ENCODE measurements at places on chromosomes 11 and 22.

DNA sequence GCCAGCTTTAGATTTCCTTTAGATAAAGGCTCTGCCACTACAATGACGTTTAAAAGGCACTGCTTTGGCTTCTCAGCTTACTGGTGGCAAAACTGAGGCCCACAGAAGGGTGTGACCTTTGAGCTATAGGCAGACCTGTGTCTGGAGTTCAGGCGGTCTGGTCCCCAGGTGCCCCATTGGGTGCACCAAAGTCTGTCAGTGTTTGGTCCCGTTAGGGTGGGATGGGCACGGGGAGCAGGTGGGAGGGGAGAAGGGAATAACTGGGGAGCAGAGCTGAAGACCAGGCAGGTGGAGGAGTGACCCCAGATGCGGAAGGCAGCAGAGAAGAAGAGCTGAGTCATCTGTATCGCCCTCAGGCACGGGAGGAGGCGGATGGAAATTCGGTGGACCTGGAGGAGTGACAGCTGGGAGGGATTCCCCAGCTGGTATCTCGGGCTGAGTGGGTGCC is 45.3 kb upstream of the GCAT start:
- DNase-seq: no peak

GRCh38 chr11:63710476-63711217 is 29.3 kb downstream of the RTN3 start:
- DNase-seq: no peak

DNA sequence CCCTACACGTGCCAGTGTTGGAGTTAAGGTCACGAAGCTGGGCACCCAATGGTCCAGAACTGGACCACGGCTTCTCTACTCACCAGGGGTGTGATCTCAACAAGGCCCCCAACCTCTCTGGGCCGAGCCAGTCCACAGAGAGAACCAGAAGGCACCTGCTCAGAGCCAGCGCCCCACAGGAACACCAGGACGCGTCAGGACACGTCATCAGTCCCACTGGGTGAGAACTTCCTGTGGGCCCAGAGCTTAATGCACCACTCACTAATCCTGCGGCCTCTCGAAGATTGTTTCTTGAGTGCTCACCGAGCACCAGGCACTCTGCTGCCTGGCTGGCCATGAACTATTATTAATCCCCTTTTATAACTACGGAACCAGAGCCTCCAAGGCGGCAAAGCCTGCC is 10.1 kb downstream of the PHF21B start:
- no peak for DNase-seq

GRCh38 chr11:70740488-70740851 is 342.1 kb downstream of the CTTN start:
- no peak for DNase-seq

GRCh38 chr22:27542602-27543001 is 259.0 kb downstream of the MN1 start:
- DNase-seq: no peak

- DNase-seq: no peak
Observed at GRCh38 chr11:76047231-76047630, 159.1 kb downstream of the WNT11 start.
